NCI-H524 treated with DMSO at 0.1 percent for 48 hours (cell line): ENCODE measurements at places on chromosomes 7 and 10.

- DNase-seq = no peak
Observed at GRCh38 chr7:70669854-70670253, 462.1 kb upstream of the GALNT17 start.

DNA sequence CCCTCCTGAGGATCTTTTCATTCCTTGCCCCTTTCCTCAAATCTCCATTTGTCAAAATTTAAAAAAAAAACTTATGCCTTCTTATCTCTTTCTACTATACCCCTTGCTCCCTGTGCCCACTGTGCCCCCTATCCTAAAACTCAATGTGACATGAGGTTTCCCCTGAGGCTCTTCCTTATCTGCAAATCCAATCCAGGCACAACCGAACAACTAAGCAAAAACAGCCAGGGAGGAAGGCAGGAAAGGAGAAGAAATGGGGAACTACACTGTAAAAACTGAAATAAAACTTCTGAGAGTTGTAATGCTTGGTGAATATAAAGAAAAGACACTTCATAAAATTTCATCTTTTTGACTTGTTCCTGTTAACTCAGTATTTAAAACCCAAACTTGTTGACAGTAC is 54.2 kb downstream of the CRPPA start:
- no peak for DNase-seq

DNA sequence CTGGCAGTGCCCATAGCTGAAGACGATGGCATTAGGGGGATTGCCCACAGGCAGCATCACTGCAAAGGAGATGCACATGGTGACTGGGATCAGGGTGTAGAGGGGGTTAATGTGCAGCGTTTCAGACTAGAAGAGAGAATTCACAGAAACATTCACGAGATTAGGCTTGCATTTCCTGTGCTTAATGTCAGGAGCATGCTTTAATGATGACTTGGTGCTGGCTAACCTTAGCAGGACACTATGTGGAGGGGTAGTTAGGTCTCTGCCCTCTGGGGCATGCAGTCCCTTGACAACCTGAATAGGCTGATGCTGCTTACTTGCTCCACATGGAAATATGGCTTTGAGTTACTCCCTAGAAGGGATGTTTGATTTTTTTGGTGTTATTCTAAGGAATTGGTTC is 21.8 kb downstream of the STMP1 start:
- DNase-seq = no peak

DNA sequence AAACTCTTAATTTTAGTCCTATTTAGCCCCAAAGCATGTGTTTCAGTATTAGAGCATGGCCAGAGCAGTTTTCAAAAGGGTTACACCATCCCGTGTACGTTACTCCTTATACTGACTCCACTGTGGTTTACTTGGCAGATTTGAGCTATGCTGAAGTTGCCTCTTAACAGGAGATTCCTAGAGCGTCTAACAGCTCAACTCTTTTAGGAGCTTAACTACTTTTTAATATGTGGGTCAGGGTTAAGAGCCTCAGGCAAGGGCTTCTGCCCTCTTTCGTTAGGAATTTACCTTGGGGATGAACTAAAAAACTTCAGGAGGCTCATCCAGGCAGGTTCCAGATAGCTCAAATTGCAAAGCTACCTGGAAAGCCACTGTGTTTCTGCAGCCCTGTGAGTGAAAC is 674.8 kb upstream of the C7orf33 start:
- DNase-seq = no peak

GRCh38 chr10:62096256-62096933 is 172.2 kb downstream of the RTKN2 start:
- DNase-seq = no peak

DNA sequence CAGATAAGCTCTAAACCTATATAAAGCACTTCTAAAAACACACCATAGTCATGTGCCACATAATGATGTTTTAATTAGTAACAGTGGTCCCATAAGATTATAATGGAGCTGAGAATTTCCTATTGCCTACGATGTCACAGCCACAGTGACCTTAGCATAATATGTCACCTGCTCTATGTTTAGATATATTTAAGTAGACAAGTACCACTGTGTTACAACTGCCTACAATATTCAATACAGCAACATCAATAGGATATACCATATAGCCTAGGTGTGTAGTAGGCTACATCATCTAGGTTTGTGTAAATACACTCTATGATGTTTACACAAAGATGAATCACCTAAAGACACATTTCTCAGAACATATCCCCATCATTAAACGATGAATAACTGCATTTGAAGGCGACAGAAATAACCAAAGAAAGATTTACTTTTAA is 24.5 kb downstream of the GPR22 start:
- no peak for DNase-seq

DNA sequence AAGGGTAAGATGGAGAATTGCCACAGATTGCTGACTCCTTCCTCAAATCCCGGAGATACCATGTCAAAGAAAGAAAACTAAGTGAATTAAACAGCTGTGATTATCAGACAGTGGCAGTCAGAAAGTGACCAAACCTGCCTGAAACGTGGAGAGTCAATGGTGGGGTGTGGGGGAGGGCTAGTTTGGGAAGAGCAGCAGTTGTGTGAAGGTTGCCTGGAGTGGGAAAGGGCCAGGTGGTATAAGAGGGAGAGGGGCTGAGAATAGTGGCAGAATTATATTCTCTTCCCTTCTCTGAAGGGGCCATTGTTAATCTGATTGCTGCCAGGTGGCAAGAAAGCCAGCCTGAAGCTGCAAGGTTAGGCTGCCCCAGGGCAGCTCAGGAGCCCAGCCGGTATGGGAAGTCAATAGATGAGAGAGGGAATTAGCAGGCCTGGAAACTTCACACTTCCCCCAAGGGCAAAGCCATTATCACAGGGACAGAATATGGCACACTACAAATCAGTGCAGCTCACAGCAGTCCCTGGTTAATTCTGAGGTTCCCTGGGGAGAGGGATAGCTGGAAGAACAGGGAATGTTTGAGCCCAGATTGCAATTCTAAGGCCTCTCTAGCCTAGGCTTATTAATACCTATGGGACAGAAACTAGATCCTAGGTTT is 83.9 kb upstream of the ITGB1 start:
- DNase-seq = peak; percentile 29

DNA sequence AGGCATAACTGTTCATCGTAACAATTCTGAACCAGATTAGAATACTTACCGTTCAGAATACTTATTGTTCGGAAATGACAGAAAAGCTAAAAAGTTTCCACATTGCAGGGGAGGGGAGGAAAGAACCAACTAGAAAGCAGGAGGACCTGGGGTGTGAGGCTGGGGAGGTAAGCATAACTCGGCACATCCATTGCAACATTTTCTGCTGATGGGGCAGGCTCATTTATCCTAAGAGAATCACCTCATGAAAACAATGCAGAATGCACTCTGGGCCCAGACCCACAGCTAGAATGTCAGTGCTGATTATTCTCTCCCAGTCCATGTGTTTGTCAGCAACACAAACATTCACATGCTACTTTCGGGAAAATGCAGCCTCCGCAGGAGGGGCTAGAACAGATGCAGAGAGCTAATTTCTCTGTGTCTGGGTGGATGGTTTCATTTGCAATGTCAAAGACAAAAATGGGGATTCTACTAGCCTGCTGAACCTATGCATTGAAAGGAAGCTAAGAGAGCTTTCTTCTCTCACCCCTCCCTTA is 9.6 kb downstream of the DNMBP start:
- DNase-seq = no peak

DNA sequence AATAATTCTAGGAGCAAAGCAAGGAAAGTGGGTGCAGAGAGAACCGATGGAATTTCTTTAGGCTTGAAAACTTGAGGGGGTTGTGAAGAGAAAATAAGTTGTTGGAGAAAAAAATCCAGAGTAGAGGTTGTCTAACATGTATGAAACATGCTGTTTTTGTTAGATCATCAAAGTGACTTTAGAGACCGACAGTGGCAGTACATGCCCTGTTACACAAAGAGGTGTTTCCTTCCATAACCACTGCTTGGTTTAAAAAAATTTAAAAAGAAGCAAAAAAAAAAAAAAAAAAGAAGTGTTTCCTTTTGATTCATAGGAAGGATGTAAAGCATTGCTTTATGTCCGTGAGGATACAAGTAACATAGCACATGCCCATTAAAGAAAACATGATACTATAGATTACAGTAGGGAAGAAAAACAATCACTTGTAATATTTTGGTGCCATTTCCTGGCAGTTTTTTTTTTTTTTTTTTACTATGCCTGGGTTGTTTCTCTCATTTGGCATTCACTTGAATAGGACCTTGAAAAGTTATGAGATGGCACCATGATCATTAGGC is 6.1 kb downstream of the ENTPD1 start:
- no peak for DNase-seq

- no peak for DNase-seq
Observed at GRCh38 chr10:24132741-24133140, 76.2 kb upstream of the KIAA1217 start.

GRCh38 chr7:87984088-87984487 is 50.0 kb downstream of the ADAM22 start:
- DNase-seq = peak; percentile 82

DNA sequence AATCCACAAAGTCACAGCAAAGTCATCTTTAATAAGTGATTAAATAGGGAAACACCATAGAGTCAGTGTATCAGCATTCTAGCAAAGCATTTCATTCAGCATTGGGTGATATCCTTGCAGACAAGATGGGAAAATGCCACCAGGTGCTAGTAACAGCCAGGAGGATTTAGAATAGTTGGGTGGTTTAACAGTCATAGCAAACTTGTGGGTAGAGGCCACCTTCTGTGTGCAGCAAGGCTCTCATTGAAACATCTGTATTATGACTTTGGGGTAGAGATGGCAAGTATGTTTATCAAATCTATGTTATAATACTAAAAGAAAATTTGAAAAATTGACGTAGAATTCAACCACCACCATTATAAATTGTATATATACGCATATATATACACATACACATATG is 26.4 kb upstream of the ADO start:
- DNase-seq = no peak

DNA sequence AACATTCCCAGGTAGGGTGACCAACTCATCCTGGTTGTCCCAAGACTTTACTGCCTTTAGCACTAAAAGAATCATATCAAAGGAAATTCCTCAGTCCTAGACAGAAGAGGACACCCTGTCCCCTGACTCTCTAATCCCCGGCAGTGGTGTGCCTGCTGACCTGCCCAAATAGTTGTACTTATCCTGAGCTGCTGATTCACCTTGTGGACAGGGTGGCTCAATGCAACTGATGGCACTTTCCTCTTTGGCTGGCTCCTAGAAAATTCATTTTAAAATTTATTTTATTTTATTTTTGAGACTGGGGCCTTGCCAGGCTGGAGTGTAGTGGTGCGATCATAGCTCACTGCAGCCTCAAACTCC is 111.7 kb downstream of the JCAD start:
- no peak for DNase-seq

GRCh38 chr10:125011926-125012705 is 70.2 kb downstream of the ZRANB1 start:
- no peak for DNase-seq

DNA sequence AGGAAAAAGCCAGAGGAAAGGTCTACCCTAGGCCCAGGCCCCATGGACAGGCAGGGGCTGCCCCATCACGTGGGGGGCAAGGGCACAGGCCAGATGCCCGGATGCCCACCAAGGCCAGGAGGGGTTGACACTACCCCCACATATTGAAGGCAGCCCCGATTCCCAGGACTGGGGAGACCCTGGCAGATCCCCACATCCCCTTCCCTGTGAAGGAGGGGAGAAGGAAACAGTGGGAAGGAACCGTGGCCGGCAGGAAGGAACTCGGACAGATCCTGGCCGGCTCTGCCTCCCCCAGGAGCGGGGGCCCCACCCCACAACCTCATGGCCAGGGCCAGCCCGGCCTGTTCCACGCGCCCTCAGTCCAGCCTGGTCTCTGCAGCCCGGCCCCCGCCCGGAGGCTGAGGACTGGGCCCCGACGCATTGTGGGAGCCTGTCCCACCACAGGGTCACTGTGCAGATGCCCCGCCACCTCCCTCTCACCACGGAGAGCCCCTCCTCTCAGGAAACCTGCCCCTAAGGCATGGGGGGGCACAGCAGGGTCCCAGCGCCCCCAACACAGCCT is 41.3 kb downstream of the PAPOLB start:
- no peak for DNase-seq

DNA sequence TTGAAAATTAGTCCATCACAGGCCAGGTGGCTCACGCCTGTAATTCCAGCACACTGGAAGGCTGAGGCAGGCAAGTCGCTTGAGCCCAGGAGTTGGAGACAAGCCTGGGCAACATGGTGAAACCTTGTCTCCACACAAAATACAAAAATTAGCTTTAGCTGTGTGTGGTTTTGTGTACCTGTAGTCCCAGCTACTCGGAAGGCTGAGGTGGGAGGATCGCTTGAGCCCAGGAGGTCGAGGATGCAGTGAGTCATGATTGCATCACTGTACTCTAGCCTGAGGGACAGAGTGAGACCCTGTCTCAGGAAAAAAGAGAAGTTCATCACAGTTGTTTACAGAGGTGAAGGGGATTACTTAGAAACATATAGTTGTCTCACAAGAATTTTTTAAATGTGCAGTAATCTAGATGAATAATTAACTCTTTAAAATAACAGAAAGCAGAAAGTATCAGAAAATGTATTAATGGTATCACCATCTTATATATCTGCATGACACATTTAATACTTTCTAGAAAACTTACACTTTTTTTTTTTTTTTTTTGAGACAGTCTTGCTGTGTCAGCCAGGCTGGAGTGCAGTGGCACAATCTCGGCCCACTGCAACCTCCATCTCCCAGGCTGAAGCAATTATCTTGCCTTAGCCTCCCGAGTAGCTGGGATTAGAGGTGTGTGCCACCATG is 8.9 kb downstream of the LCOR start:
- DNase-seq = no peak

- DNase-seq = no peak
Observed at GRCh38 chr7:148700661-148701064, 2.0 kb downstream of the CUL1 start.

DNA sequence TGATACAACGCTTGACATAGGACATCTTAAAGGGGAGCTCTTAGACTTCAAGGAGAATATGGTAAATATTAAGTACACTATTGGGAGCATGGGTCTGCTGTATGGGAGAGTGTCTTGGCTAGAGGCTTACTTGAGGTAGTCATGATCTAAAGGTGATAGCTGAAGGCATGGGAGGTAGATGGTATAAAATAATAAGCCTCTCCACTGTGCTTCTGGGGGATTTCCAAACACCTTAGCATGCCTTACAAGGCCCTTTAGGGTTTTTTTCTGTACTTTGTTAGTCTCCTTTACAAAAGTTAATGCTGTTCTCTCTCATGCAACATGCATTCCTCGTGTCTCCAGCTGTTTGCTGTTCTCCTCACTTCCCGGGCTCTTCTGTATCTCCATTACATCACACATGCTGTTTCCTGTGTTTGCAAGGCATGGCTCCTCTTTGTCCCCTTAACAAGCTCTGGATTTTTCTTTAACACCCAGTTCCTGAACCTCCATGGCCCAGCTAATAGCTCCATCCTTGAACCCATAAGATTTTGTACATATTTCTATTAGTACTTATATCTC is 449.7 kb downstream of the AUTS2 start:
- DNase-seq = no peak

GRCh38 chr7:94877731-94878670 is 29.4 kb upstream of the PPP1R9A start:
- DNase-seq = no peak

GRCh38 chr10:69406302-69406811 is 10.4 kb downstream of the TACR2 start:
- no peak for DNase-seq
